ENCODE measurements at places on chromosomes 4 and X. TPM values are rescaled to one million over a fixed set of nuclear protein-coding genes. Genes with fewer than 3 reads are reported as not detected.

Gene KIAA1210
- polyA plus RNA-seq, result not detected

Gene PAK3
- polyA plus RNA-seq, result under 0.01 TPM

Gene DDX60
- 32.4 TPM for polyA plus RNA-seq

Gene LRBA
- 18.0 TPM for polyA plus RNA-seq

Gene GRIA3
- polyA plus RNA-seq, result 0.07 TPM

Gene NXF3
- polyA plus RNA-seq, result not detected

Gene XAGE2
- not detected for polyA plus RNA-seq

Gene RS1
- not detected for polyA plus RNA-seq

Gene VCX3B
- polyA plus RNA-seq, result not detected

Gene NRK
- not detected for polyA plus RNA-seq

Gene MAOA
- polyA plus RNA-seq, result 180 TPM

Gene RAB9B
- 0.64 TPM for polyA plus RNA-seq

Gene FRMPD4
- 0.22 TPM for polyA plus RNA-seq

Gene VSIG4
- 178 TPM for polyA plus RNA-seq

Gene GPR50
- not detected for polyA plus RNA-seq

Gene FAM47A
- polyA plus RNA-seq, result not detected

Gene MAGEA8
- polyA plus RNA-seq, result not detected

Gene ARHGAP10
- 7.2 TPM for polyA plus RNA-seq
